Psoas muscle (tissue), 8 donors: ENCODE measurements at places on chromosomes 7 and 10. TPM values are rescaled to one million over a fixed set of nuclear protein-coding genes. Genes with fewer than 3 reads are reported as not detected.

The RNF133 gene
- polyA plus RNA-seq = not detected

The GHRHR gene
- polyA plus RNA-seq = 0.03 TPM

The ENTPD1 gene
- polyA plus RNA-seq = 1.4 TPM

The TRIM50 gene
- 0.65 TPM for polyA plus RNA-seq

The TMEM248 gene
- polyA plus RNA-seq = 33.4 TPM

The KIFBP gene
- polyA plus RNA-seq = 24.0 TPM

The HOXA1 gene
- polyA plus RNA-seq = 0.22 TPM

The DDIT4 gene
- polyA plus RNA-seq = 487 TPM

The CSTF2T gene
- polyA plus RNA-seq = 21.7 TPM

The BMPER gene
- polyA plus RNA-seq = 3.8 TPM

The CALHM3 gene
- not detected for polyA plus RNA-seq

The POM121C gene
- 18.8 TPM for polyA plus RNA-seq

The BTBD16 gene
- polyA plus RNA-seq = not detected

The NAT16 gene
- polyA plus RNA-seq = not detected

The AKR1C3 gene
- 33.7 TPM for polyA plus RNA-seq

The PMS2 gene
- 3.4 TPM for polyA plus RNA-seq
